ENCODE measurements at places on chromosomes 5 and 9.

GRCh38 chr5:139212486-139212885 is 14.3 kb upstream of the SIL1 start:
- DNase-seq: no peak

DNA sequence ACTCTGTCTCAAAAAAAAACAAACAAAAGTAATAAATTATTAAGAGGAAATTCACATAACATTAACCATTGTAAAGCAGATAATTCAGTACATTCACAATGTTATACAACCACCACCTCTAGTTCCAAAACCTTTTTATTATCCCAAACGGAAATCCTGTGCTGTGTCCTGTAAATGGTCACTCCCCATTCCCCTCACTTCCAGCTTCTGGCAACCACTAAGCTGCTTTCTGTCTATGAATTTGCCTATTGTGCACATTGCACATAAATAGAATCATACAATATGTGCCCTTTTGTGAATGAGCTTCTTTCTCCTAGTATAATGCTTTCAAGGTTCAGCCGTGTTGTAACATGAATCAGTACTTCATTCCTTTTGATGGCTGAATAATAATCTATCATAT is 20.8 kb downstream of the C9orf152 start:
- no peak for DNase-seq

- no peak for DNase-seq
These were observed 567.2 kb downstream of the PTPRD start for GRCh38 chr9:10045598-10045997.

- DNase-seq: no peak
These were observed 220.9 kb downstream of the ACTL7B start for GRCh38 chr9:108634672-108635462.

DNA sequence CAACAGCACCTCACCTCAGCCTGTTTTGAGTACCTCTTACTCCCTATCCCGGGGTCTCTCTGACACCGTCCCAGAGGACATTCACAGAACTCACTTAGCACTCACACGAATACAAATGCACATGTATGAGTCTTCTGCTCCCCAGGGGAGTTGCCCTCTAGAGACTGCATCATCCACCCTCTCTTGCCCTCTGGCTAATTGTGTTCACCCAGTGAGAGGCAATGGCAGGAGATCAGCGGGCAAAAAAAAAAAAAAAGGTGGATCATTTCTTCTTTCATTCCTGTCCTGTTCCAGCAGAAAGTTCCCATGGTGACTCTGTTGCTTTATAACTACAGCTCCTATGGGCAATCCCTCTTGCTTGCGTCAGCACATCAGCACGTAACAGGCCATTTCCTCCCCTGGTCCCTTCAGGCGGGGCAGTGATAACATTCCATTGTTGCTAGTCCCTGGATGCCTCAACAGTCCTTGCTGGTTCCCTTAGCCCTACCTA is 23.5 kb upstream of the SNX2 start:
- no peak for DNase-seq

DNA sequence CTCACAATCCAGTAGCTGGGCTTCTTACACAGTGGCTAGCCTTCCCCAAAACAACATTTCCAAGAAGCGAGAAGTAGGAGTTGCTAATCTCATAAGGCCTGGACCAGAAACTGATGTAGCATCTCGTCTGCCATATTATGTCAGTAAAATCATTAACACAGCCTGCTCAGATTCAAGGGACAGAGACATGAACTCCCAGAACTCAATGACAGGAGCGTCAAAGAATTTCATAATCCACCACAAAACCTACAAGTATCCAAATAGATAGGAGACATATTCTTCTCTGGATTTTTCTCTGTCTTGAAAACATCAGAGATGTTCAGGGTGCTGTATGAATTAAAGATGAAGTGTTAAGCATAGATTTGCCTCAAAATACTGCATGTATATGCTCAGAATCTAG is 457.6 kb upstream of the ACTBL2 start:
- DNase-seq: no peak

DNA sequence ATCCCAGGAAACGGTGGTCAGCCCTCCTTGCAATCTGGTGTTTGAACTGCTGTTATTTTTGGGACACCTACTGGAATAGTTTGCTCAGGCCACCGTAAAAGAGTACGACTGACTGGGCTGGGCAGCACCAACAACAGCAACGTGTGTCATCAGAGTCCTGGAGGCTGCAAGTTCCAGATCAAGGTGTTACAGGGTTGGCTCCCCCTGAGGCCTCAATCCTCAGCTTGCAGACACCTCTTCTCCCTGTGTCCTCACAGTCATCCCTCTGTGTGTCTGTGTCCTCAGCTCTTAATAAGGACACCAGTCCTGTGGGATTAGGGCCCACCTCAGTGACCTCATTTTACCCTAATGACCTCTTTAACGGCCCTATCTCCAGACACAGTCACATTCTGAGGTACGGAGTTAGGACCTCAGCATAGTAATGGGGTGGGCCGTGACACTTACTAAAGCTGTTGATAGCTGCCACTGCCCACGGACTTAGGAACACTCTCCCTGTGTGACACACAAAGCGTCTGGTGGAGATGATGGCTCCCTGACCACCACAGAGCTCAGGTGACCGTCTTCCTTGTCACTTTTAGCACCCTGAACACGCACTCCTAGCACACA is 16.8 kb downstream of the GLT6D1 start:
- no peak for DNase-seq

- DNase-seq: no peak
These were observed 41.4 kb downstream of the DUSP1 start for GRCh38 chr5:172729588-172729987.

- no peak for DNase-seq
These were observed 10.6 kb upstream of the SEMA6A start for GRCh38 chr5:116585227-116585626.

GRCh38 chr9:114365194-114365593 is 22.6 kb downstream of the AKNA start:
- no peak for DNase-seq

GRCh38 chr5:125492977-125493376 is 746.5 kb upstream of the ZNF608 start:
- DNase-seq: no peak

DNA sequence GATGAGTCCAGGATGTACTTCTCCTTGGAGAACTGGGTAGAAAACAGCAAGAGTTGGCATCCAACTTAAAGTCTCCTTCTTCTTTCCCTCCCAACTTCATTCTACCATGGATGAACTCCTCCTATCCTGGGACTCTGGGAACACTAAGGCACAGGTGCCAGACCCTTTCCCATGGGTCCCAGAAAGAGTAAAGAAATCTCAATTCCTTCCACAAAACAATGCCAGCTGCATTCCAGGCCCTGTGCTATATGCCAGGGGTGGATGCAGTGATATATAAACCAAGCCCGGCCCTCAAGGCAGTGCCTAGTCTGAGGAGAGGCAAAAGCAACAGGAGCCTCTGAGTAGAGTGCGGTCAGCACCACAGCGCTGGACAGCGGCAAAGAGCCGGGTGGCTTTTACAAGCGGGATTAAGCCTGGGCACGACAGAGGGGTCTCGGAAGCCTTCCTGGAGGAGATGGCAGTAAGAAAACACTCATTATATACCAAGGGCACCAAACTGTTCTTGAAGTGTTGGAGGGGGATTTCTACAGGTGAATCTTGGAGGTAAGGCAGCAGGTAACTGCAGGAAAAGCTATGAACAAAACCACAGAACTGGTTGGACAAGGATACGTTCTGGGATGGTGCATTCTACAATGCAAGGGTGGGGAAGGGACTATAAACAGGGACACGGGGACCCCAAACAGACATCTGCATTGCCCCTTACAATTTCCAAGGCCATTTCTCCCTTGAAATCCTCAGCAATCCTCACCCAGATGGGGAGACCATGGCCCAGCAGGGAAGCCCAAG is 16.4 kb upstream of the TOR2A start:
- DNase-seq: no peak

DNA sequence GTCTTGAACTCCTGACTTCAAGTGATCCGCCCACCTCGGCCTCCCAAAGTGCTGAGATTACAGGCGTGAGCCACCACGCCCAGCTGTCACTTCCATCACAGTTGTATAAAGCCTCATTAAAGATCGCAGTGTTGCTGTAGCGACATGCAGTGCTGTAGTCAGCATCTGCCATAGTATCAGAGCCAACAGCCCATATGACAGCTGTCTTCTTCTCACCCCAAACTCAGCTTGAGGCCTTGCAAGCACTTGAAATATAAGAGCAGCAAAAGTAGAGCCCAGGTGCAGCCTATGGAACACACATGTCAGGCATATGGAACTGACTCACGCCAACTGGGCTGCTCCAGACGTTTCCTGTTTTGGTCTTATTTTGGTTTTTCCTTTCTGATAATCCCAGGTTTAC is 167.8 kb downstream of the TRIO start:
- DNase-seq: no peak

- DNase-seq: no peak
These were observed 11.0 kb downstream of the TRIO start for GRCh38 chr5:14153932-14154731.

DNA sequence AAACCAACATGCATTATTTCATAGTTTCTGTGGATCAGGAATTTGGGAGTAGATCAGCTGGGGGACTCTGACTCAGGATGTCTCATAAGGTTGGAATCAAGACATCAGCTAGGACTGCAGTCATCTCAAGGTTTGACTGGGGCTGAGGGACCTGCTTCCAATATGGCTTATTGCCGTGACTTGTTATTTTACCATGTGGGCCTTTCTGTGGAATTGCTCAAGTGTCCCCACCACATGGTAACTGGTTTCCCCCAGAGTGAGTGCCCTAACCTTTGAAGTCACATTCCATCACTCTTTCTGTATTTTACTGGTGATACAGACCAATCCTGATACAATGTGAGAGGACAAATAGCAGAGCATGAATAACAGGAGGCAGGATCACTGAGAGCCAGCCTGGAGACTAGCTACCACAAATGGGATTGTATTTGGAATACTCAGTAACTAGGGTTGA is 70.2 kb upstream of the ELL2 start:
- DNase-seq: no peak

DNA sequence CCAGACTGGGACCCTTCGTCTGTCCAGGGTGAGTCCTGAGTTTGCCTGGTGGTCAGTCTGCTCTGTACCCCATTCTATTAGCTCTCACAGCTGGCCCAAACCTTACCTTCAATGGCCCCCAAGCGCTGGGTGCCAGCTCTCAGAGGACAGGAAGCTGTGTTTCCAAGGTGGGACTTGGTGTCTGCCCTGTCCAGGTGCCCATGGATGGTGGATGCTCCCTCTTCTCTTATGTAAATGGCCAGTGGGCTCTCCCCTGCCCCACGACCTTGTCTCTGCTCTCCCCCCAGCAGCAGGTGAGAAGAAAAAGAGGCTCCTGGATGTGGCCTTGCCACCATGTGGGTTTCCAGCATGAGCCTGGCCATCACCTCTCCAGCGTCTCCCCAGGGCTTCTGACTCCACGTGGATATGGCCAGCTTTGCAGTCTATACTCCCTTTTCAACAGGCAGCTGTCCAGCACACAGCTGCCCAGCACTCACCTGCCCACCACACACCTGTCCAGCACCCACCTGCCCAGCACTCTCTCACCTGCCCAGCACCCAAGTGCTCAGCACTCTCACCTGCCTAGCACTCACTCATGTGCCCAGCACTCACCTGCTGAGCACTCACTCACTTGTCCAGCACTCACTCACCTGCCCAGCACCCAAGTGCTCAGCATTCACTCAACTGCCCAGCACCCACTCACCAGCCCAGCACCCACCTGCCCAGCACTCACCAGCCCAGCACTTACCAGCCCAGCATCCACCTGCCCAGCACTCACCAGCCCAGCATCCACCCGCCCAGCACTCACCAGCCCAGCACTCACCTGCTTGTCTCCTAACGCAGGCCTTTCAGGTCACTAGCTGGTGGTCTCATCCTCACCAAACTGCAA is 136.2 kb upstream of the IRX2 start:
- no peak for DNase-seq

DNA sequence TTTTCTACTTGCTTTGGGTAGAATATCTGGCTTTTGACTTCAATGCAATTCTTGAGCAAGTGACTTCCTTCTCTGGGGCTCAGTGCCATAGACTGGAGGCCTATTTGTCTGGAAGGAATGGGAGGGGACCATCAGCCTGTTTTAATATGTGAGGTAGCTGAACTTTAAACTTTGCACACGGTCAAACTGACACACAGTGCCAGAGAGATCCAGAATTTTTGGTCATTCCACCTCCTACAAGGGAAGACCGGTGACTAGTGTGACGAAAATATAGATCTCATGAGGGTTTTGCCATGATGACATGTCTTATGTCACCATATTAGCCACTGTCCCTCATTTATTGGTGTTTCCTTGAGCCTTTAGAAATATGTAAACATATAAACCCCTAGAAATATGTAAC is 44.6 kb upstream of the ZSWIM6 start:
- DNase-seq: no peak

DNA sequence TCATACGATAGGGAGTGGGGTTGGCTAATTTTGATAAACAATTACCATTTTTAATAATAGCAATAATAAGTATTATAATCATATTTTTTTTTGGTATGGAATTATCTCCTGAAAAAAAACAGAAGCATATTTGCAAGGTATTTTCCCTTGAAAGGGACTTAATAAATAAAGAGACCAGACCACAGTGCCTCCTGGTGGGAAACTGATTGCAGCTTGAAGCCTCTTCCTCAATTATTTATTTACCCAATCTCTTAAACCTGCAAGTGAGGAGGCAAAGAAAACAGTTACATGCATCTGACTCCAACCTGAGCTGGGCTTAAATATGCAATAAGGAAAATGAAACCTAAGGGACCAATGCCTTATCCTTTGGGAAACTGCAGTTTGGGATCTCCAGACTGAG is 388.1 kb upstream of the ACO1 start:
- DNase-seq: no peak

- no peak for DNase-seq
These were observed 243.9 kb upstream of the SLC30A5 start for GRCh38 chr5:68849906-68850305.

DNA sequence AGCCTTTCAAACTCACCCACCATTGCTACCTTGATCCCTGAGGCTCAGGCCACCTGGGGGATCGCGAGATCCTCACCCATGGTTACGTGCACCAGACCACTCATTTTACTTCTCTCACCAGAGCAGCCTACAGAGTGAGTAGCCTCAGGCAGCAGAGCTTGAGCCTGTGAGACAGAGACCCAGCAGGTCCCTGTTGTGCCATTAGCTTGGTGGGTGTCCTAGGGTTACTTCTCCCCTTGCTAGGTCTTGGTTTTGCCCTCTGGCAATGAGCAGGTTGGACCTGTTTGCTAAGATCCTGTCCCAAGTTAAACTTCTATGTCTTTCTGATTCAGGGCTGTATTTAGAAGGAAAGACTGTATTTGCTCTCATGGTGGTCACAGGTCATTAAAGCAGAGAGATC is 21.8 kb downstream of the WHRN start:
- DNase-seq: no peak

DNA sequence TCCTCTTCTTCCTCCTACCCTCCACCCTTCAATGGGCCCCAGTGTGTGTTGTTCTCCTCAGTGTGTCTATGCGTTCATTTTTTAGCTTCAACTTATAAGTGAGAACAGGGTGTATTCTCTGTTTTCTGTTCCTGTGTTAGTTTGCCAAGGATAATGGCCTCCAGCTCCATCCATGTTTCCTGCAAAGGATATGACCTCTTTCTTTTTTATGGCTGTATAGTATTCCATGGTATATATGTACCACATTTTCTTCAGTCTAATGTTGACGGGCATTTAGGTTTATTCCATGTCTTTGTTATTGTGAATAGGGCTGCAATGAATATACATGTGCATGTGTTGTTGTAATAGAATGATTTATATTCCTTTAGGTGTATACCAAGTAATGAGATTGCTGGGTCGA is 634.9 kb upstream of the SEMA6A start:
- DNase-seq: no peak

- DNase-seq: no peak
These were observed 41.9 kb downstream of the TGFBI start for GRCh38 chr5:136070486-136071285.

- DNase-seq: no peak
These were observed 2.4 kb downstream of the CDKN2AIPNL start for GRCh38 chr5:134409321-134409720.
